ENCODE measurements at places on chromosomes 3 and 15. TPM values are rescaled to one million over a fixed set of nuclear protein-coding genes. Genes with fewer than 3 reads are reported as not detected.

The OPA1 gene
- 59.9 TPM for total RNA-seq

The LDHAL6B gene
- not detected for total RNA-seq

The EOMES gene
- not detected for total RNA-seq

The KCNMB2 gene
- not detected for total RNA-seq

The UACA gene
- 133 TPM for total RNA-seq

The MPI gene
- 118 TPM for total RNA-seq

The GOLGA6L4 gene
- 1.1 TPM for total RNA-seq

The TMEM158 gene
- total RNA-seq = 17.7 TPM

The RGMA gene
- 1.3 TPM for total RNA-seq

The CLDN18 gene
- not detected for total RNA-seq

The SEMA6D gene
- 4.4 TPM for total RNA-seq

The UTS2B gene
- 0.53 TPM for total RNA-seq

The NAALADL2 gene
- total RNA-seq = 13.9 TPM

The CACNA1D gene
- total RNA-seq = 0.07 TPM

The HRH1 gene
- total RNA-seq = 21.6 TPM

The KNG1 gene
- not detected for total RNA-seq

The PATL2 gene
- total RNA-seq = 0.33 TPM

The HIGD2B gene
- not detected for total RNA-seq

The SI gene
- total RNA-seq = not detected

The ARNT2 gene
- 10.4 TPM for total RNA-seq

The U2SURP gene
- total RNA-seq = 37.7 TPM

The CSPG4 gene
- 328 TPM for total RNA-seq

The LRRN1 gene
- total RNA-seq = 0.30 TPM

The ENTPD3 gene
- total RNA-seq = 0.13 TPM
